ENCODE measurements at places on chromosomes 11 and 22.

- no peak for DNase-seq
Measured at GRCh38 chr11:37942081-37942480, 1344.0 kb upstream of the RAG2 start.

GRCh38 chr11:120211522-120212258 is 858 bp downstream of the OAF start:
- DNase-seq: no peak

- no peak for DNase-seq
Measured at GRCh38 chr11:94768602-94769541, 716 bp downstream of the AMOTL1 start.

GRCh38 chr22:39317775-39318506 is 1.5 kb downstream of the RPL3 start:
- DNase-seq: no peak

DNA sequence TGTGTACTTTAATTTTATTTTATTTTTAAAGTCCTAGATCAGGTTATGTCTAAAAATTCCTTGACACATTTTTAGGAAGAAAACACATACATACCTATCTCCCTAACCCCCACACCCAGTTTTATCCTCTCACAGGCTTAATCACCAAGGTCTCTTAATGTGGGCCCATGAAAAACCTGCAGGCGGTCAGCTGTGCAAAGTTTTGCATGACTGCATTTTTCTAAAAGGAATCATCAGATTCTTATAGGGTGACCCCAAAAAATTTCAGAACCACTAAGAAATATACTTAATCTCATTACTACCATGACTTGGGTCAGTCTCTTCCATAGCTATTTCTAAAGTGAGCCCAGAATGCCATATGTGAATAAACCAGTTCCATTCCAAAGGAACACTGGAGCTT is 19.8 kb downstream of the SAA1 start:
- DNase-seq: no peak

DNA sequence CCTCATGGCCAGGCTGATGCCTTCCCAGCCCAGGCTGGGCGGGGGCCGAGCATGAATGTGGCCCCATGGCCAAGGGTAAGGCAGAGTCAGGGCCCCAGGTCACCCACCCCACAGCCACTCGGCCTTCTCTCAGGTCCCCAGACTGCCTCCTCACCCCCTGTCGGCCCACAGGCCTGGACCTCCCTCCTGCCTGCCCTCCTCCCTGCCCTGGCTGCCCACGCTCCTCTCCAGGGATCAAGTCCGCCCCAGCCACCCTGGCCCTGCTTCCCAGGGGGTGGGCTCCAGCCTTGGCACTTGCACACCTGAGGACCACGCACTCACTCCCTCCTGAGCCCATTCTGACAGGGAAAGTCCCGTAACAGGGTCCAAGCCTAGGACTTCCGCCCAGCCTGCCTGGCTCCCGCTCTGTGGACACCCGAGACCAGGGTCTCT is 37.8 kb upstream of the TH start:
- DNase-seq: no peak

- no peak for DNase-seq
Measured at GRCh38 chr11:78386215-78386941, 31.2 kb downstream of the GAB2 start.

GRCh38 chr22:38148245-38148644 is 33.4 kb downstream of the PLA2G6 start:
- DNase-seq: no peak

DNA sequence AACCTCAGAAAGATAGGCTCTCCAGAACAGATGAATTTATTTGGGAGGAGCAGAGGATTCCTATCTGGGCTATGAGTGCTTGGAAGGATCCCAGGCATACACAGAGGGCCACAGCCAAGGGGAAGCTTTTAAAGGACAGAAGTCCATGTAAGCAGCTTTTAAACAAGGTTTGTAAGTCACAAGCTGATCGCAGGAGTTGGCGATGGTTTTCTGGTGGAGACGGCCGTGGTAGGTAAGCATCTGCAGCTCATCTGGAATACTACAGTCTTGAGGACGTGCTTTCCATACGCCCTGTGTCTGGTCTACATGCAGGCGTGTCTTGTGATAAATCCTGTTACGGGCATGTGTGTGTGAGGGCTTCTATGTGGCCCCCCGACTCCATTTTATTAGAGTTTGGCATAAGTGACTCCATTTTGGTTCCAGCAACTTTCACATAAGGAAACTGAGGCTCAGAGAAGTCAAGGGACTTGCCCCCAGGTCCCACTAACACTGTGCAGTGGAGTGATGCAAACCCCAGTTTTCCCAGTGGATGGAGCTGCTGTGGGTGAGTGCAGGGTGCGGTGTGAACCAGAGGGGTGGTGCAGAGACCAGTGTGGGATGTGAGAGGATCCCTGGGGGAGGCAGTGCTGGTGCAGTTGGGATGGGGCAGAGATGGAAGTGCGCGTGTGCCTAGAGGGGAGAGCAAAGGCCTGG is 11.8 kb upstream of the ACY3 start:
- no peak for DNase-seq

- no peak for DNase-seq
Measured at GRCh38 chr11:34605481-34606325, 15.2 kb upstream of the EHF start.

GRCh38 chr11:15144347-15144746 is 29.6 kb downstream of the INSC start:
- DNase-seq: no peak

GRCh38 chr11:132111316-132111715 is 740.9 kb downstream of the NTM start:
- no peak for DNase-seq

DNA sequence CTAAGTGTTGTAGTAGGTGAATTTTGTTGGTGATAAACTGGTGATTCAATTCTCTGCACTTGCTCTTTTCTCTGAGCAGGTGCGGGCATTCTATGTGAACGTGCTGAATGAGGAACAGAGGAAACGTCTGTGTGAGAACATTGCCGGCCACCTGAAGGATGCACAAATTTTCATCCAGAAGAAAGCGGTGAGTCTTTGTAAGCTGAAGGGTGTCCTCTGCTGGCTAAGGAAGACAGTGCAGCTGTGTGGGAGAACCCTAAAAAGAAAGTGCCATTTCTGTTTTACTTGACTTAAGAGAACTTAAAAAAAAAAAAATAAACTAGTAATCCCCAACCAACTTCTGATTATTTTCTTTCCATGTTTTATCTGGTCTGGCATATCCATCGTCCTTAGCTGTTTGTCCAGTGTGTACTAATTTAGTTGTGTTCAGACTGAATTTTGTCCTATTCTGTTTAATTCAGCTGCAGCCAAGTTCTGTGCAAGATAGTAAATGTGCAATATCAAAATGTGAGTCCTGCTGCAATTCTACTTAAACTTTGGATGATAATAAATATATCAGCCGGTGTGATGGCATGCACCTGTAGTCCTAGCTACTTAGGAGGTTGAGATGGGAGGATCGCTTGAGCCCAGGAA is 29.6 kb downstream of the CAT start:
- peak; percentile 17 for DNase-seq
